ENCODE measurements at places on chromosomes 7 and 10. TPM values are rescaled to one million over a fixed set of nuclear protein-coding genes. Genes with fewer than 3 reads are reported as not detected.

PRLHR gene
- 0.20 TPM for polyA plus RNA-seq

OPN1SW gene
- polyA plus RNA-seq = 1.9 TPM

SPACDR gene
- not detected for polyA plus RNA-seq

GIMAP6 gene
- not detected for polyA plus RNA-seq

VWC2 gene
- 4.6 TPM for polyA plus RNA-seq

DYNC1I1 gene
- 29.6 TPM for polyA plus RNA-seq

TRIM73 gene
- 15.2 TPM for polyA plus RNA-seq

ZNF316 gene
- polyA plus RNA-seq = 22.2 TPM

KAZALD1 gene
- 1.2 TPM for polyA plus RNA-seq

VIPR2 gene
- polyA plus RNA-seq = 0.51 TPM

TEX47 gene
- polyA plus RNA-seq = not detected

CLRN3 gene
- not detected for polyA plus RNA-seq

LIPN gene
- polyA plus RNA-seq = not detected

CALHM1 gene
- polyA plus RNA-seq = not detected

PAX4 gene
- not detected for polyA plus RNA-seq

STEAP1 gene
- polyA plus RNA-seq = not detected

RBP3 gene
- not detected for polyA plus RNA-seq

SPDYE8 gene
- 0.63 TPM for polyA plus RNA-seq

ATOH7 gene
- 3.0 TPM for polyA plus RNA-seq

GATA3 gene
- polyA plus RNA-seq = not detected

CALD1 gene
- 8.0 TPM for polyA plus RNA-seq

STEAP4 gene
- polyA plus RNA-seq = not detected

ACTL6B gene
- polyA plus RNA-seq = 389 TPM

PTF1A gene
- polyA plus RNA-seq = not detected

EVX1 gene
- polyA plus RNA-seq = not detected

ACHE gene
- 12.2 TPM for polyA plus RNA-seq

PIK3CG gene
- not detected for polyA plus RNA-seq
